ENCODE measurements at places on chromosomes 12 and 14.

DNA sequence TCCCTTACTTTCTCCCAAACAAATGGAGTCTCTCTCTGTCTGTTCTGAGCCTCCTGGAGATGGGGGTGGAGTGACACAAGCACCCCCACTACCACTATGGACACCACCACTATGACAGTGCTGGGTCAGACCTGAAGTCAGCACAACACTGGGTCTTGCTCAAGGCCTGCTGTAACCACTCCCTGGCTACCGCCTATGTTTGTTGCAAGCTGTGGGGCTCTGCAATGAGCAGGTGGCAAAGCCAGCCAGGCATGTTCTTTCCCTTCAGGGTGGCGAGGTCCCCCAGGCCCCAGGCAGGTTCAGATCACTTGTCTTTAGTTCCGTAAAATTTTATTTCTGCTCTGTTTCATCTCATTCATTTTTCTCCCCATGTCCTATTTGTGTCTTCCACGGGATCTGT lies 349.8 kb downstream of the TMEM121 start:
- DNase-seq, result no peak

GRCh38 chr12:17203497-17203896 lies 597.5 kb upstream of the LMO3 start:
- no peak for DNase-seq

- no peak for DNase-seq
Observed at GRCh38 chr12:71010143-71010479, 89.6 kb upstream of the PTPRR start.

- no peak for DNase-seq
Observed at GRCh38 chr14:68322940-68323620, 469.8 kb downstream of the ZFP36L1 start.

- DNase-seq, result no peak
Observed at GRCh38 chr12:71708658-71709057, 22.8 kb downstream of the TMEM19 start.

- no peak for DNase-seq
Observed at GRCh38 chr14:87508333-87508732, 484.6 kb downstream of the GALC start.

DNA sequence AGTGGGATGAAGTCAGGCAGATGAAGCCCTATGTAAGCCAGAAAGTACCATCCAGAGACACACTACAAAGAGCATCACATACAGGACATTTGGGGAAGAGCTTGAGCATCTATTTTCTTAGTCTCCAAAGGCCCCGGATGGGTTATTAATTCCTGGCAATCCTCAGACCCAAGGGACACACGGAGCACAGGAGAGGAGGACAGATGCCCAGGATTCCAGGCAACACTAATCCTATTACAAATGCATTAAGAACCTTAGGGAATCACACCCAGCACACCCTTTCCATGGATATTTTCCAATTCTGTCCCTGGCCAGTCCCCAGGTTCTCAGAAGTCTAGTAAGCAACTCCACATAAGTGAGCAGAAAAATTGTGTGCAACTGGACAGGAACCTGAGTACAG lies 65.9 kb downstream of the CMKLR1 start:
- DNase-seq, result no peak
